H7 (cell line): ENCODE measurements at places on chromosomes 11 and 22. TPM values are rescaled to one million over a fixed set of nuclear protein-coding genes. Genes with fewer than 3 reads are reported as not detected.

Gene PDE3B
- total RNA-seq, result 6.6 and 8.1 TPM in 2 replicates

DNA sequence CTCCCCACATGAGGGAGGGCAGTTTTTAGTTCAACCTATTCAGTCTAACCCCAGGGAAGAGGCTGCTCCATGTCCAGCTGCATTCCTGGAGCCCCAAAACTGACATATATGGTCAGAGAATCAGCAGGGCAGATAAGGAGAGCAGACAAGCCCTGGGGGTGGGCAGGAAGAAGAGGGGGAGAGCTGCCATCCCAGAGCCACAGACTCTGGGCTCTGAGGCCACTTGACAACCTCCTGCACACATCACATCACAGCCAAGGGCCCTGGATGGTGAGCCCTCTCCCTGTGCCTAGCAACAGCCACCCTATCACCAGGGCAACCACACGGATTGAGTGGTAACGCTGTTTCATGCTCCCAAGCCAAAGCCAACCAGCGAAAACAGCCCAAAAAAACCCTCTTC, 3.1 kb downstream of the ARHGAP1 start:
- DNase-seq, result no peak

Gene LIPT2
- total RNA-seq, result 22.9 and 24.0 TPM in 2 replicates

Gene EP300
- total RNA-seq, result 32.8 and 60.0 TPM in 2 replicates

Gene TSPAN18
- 25.7 and 27.7 TPM in 2 replicates for total RNA-seq

- no peak for DNase-seq
These were observed 155.7 kb downstream of the CEP164 start for GRCh38 chr11:117483372-117483771.

DNA sequence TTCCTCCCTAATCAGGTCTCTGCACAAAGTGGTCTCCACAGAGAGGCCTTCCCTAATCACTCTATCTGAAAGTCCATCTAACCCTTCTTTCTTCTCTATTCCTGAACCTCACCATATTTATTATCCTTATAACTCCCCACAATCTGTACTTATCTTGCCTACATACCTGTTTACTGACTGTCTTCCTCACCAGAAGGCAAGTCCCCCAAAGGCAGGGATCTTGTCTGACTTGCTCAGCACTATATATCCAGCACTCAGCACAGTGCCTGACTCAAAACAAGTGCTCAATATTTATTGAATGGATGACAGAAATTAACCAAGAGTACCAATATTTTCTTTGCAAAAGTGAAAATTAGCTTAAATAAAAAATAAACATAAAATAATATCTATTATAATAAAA, 5.5 kb downstream of the DCUN1D5 start:
- no peak for DNase-seq
